ENCODE measurements at places on chromosomes 7 and 10. TPM values are rescaled to one million over a fixed set of nuclear protein-coding genes. Genes with fewer than 3 reads are reported as not detected.

The ELFN1 gene
- total RNA-seq = 1.7 TPM

The CFAP70 gene
- 6.3 TPM for total RNA-seq

The SYCE1 gene
- total RNA-seq = 0.34 TPM

The POLL gene
- total RNA-seq = 35.9 TPM

The PAPOLB gene
- total RNA-seq = 0.29 TPM

The ANKRD1 gene
- total RNA-seq = 0.62 TPM

The TRIM73 gene
- total RNA-seq = 6.5 TPM

The ERVW-1 gene
- total RNA-seq = not detected

The LRRC18 gene
- not detected for total RNA-seq

The AKR1D1 gene
- total RNA-seq = not detected

The PNLIPRP2 gene
- total RNA-seq = not detected

The NKX1-2 gene
- total RNA-seq = not detected

Measured in ureter (tissue), 1 donor.